ENCODE measurements at places on chromosomes 11 and 22. TPM values are rescaled to one million over a fixed set of nuclear protein-coding genes. Genes with fewer than 3 reads are reported as not detected.

Gene PRAME
- total RNA-seq: not detected

Gene SDF2L1
- total RNA-seq: 27.8 TPM

Gene MYOD1
- total RNA-seq: not detected

Gene SLC17A6
- total RNA-seq: not detected

Gene OR8G5
- total RNA-seq: not detected

Gene APOA5
- total RNA-seq: not detected

Gene NOX4
- not detected for total RNA-seq

Gene MTFP1
- 68.3 TPM for total RNA-seq

Gene POU2AF3
- not detected for total RNA-seq

Gene LIN7C
- total RNA-seq: 22.2 TPM

Gene GGT1
- total RNA-seq: 31.3 TPM

Gene LINC01488
- not detected for total RNA-seq

Gene OR8H2
- not detected for total RNA-seq

Gene P2RY6
- not detected for total RNA-seq

Gene NCR3LG1
- total RNA-seq: 0.54 TPM

Gene FXYD6
- not detected for total RNA-seq

Gene IGLL5
- not detected for total RNA-seq

Gene TRPM5
- not detected for total RNA-seq

Gene MPZL2
- total RNA-seq: 64.1 TPM

Gene CNTN5
- total RNA-seq: not detected

Gene CDPF1
- total RNA-seq: 7.5 TPM

Gene RAG1
- total RNA-seq: 0.23 TPM

Gene TIMP3
- not detected for total RNA-seq

Gene C11orf86
- not detected for total RNA-seq

Gene OR4A16
- not detected for total RNA-seq

Gene IPO7
- 146 TPM for total RNA-seq

Gene DLG2
- 5.4 TPM for total RNA-seq

Gene SAA4
- not detected for total RNA-seq

Gene AKIP1
- 32.9 TPM for total RNA-seq

Gene APOBEC3B
- 6.4 TPM for total RNA-seq

Gene SHISAL1
- not detected for total RNA-seq

Gene MS4A6E
- total RNA-seq: not detected

Gene OR51B2
- total RNA-seq: not detected

Gene EMID1
- total RNA-seq: 0.41 TPM

Gene BBOX1
- not detected for total RNA-seq

Gene SMC1B
- 0.80 TPM for total RNA-seq

Gene OR52H1
- not detected for total RNA-seq

Gene CARD16
- 11.1 TPM for total RNA-seq

Gene SPON1
- total RNA-seq: 0.19 TPM

Gene ATM
- total RNA-seq: 36.4 TPM

Gene GNB1L
- 9.6 TPM for total RNA-seq

Gene NXPE1
- not detected for total RNA-seq

Gene KLHL35
- not detected for total RNA-seq

Gene ANO5
- 0.02 TPM for total RNA-seq

All from activated naive CD4-positive, alpha-beta T cell treated with anti-CD3 and anti-CD28 coated beads, Interleukin-2, amount 50 U/mL, for 72 hours (primary cell).